Activated naive CD4-positive, alpha-beta T cell treated with anti-CD3 and anti-CD28 coated beads, Interleukin-2, amount 50 U/mL, for 72 hours (primary cell): ENCODE measurements at places on chromosomes 6 and 20.

DNA sequence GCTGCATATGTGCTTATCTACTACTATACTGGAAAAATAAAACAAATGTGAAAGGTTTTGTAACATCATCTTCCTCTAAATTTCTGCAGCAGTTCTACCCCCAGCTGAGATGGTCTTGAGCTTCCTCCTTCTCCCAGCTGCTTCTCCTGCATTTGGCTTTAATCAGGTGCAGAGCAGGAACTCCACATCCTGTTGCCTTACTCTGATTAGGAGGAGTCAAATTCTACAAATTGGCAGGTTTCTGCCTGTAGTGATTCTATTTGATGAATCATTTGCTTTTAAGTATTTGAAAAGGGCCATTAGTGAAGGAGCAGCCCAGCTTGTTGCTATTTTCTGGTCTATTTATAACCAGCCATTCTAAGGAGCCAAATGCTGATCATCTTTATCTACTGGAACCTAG is 224.5 kb downstream of the GMDS start:
- DNase-seq = no peak

- DNase-seq = no peak
Observed at GRCh38 chr6:12369781-12370262, 79.7 kb downstream of the EDN1 start.

- no peak for DNase-seq
Observed at GRCh38 chr6:44024574-44025219, 102.6 kb downstream of the MRPL14 start.

GRCh38 chr20:51760905-51761546 is 7.2 kb downstream of the ATP9A start:
- no peak for DNase-seq

DNA sequence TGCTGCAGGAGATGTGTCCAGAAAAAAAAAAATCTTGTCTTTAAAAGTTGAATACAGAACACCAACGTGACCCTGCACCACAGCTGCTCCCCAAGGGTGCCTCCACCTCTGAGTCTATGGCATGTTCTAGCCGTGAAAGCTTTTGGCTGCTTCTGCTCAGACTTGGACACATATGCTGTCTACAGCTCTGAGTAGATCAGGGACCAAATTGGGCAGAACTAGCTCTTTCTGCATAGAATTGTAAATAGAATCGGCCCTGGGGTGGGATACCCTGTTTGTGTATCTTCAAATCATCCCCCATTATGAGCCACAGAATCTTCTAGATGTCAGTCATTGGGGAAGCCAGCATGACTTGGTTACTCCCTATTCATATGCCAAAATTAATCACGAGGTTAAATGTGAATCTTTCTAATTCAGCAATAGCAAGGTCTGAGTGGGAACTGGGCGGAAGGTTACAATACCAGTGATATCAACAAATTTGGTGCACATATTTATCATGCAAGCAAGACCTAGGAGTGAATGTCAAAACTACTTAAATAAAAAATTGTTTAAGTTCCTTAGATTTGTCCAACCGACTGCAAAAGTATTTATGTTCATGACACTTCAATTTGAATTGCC is 302.8 kb downstream of the KIF16B start:
- no peak for DNase-seq

DNA sequence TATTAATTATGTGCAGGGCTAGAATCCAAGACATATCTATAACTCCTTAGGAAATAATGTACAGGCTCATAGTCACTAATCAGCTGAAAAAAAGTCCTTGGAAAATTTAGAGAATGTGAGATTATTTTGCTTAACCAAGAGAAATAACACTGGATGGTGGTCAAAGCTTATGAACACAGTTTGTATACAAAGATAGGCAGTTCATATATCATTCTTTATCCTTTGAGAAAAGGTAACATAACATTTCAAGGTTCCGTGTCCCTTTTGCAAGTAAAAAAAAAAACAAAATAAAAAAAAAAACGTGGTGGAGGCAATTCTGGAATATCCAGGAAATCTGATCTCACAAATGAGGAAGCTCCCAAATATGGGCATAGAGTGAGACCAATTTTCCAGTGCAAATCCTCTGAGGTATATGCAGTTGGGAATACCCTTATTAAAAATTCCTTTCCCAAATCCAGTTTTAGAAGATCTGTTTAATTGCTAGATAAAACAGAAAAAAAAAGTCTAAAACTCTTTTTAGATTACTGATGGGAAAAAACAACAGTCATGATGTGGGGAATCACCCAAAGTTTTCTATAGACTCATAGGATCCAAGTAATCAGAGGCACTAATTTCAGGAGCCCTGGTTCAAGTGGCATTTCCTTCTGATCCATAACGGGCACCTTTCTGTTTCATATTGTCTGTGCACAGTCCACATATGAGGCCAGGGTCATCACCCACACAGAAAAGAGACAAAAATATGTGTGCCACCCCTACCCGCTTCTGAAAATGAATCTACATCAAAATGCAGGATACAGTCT is 17.7 kb upstream of the TNFAIP3 start:
- no peak for DNase-seq

DNA sequence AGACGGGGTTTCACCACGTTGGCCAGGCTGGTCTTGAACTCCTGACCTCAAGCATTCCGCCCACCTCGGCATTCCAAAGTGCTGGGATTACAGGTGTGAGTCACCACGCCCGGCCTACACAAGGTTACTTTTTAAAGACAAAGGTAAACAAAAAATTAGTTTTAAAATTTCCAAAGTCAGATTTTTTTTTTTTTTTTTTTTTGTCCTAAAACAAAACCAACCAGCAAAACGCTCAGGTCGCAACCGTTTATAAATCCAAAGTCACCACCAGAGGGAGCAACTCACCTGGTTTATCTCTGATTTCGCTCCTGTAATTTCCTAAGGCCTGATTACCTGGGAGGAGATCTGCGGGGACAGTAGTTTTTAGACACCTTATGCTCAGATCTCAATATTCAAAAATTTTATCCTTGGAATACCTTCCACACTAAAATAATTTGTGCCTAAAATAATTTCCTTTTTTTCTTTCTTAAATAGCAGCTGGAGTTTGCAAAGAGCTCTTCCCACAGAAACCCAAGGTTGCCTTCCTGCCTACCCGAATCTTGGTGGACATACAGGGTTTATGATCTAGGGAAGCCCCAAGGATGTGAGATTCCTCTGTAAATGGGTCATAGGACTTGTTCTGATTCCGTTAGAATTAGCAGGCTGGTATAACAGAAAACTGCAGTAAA is 19.8 kb upstream of the TREM1 start:
- no peak for DNase-seq

GRCh38 chr6:88566746-88567534 is 396.5 kb downstream of the RNGTT start:
- no peak for DNase-seq

GRCh38 chr6:139655783-139656705 is 281.6 kb upstream of the CITED2 start:
- no peak for DNase-seq

GRCh38 chr20:46190478-46191167 is 72.5 kb downstream of the CD40 start:
- no peak for DNase-seq

DNA sequence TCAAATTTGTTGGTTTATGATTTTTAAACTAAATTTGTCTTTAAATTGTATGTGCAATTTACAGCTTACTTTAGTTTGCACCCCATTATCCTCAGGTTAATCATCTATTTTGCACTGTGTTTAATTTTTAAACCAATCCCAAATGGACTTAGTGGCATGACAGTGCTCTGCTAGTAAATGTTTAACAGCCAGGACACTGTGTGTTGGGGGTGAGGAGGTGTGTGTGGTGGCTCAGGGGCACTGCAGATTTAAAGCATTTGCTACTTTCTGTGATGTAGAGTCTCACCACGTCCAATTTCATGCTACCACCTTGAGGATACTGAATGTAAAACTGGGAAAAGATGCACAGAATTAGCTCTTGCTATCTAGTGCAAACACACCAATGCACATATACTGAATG is 225.7 kb downstream of the HAO1 start:
- no peak for DNase-seq

GRCh38 chr6:56714982-56715456 is 72.3 kb upstream of the DST start:
- no peak for DNase-seq

GRCh38 chr6:134995536-134995935 is 45.6 kb upstream of the ALDH8A1 start:
- DNase-seq = no peak

DNA sequence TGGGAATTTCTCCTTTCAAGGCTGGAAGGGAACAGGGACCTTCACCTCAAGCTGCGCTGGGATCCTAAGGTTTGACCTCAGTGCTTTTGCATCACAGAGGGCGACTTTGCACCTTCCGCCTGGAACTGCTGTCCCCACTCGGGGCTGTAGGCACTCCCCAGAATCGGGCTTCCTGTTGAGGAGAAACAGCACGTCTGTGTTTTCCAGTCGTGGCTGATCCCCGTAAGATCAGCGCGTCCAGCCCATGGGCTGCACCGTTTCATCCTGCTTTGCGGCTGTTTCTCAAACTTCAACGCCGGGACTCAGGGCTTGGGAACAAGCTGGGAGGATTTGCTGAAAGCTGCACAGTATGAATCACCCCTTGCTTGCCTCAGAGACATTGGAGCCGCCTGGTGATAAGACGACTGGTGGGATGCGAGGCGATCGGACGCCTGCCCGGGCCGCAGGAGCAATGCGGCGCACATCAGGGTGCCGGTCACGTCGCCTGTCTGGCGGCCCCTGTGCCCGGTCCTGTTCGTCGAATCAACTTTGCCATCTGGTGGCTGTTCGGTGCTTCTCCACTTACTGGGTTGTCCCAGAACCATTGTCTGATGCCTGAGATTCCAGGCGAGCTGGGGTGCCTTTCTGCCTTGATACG is 53.6 kb upstream of the FRMD1 start:
- no peak for DNase-seq

DNA sequence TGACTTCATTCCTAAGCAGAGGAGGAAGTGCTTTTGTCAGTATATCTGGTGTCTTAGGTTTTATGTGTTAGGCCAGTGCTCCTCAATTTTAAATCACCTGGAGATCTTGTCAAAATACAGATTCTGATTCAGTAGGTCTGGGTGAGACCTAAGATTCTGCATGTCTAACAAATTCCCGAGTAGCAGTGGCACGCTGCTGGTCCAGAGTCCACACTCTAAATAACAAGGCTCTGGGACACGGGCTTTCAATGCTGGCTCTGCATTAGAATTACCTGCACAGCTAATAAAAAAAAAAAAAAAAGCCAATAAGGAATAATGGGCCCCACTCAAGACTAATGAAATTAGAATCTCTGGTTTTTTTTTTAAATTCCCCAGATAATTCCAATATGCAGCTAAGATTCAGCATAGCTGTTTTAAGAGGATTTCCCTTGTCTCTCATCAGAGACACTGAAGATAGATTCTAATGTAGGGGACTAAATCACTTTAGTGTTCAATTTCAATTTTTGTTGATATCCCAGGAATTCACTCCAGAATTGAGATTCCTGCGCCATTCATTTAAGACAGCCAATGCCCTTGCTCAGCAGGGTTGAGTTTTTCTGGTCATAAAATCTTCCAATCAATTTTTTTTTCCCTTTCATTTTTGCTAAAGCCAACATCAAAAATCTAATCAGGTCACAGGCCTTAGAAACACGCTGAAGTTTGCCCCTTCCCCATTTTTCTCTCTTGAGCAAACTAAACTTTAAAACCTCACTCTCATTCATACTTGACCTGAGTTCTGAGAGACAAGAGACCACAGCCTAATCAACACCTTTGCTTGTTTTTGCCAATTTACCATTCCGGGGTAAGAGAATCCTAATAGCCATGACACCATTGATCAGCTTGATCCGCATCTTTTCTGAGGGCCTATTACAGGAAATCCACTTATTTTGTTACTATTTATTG is 2.4 kb downstream of the TDP2 start:
- no peak for DNase-seq

DNA sequence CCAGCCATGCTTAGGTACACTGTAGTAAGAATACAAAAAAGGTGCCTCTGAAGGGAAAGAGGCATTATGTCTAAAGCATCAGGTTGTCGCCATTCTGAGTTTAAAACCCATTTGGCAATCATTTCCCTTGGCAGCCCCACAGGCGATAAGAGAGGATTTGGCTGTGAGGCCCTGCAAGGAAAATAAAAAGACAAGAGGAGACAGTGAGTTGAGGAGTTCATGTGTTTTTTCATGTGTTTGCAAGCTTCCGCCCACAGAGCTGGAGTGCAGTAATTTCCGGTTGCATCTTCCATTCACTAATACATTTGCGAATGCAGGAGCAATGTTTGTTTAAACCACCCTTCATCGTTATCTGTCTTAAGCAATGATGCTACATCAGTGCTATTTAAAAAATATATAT is 138.5 kb upstream of the SOX4 start:
- no peak for DNase-seq

- DNase-seq = no peak
Observed at GRCh38 chr6:90249034-90249433, 47.6 kb downstream of the BACH2 start.

- DNase-seq = peak; percentile 10
Observed at GRCh38 chr6:161694995-161695394, 421.1 kb upstream of the AGPAT4 start.

DNA sequence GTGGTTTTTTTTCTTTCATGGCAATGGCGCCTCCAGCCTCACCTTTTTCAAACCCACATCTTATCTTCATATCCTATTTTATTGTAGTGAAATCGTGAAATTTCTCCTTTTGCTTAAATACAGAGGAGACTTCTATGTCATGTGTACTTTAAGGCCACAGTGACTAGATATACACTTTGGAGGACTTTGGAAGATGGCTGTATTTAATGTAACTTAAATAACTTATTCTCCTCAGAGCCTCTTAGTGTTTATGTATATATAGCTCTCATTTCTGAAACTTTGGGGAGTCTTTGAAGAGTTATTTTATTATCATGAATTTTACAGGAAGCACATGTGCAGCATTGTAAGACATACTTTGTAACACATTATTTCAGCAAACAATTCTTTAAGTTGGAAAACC is 968 bp downstream of the LAMA2 start:
- no peak for DNase-seq

- DNase-seq = no peak
Observed at GRCh38 chr6:6651335-6651734, 62.8 kb downstream of the LY86 start.

- no peak for DNase-seq
Observed at GRCh38 chr20:62536871-62537401, 61.1 kb upstream of the GATA5 start.

GRCh38 chr20:63452821-63453523 is 19.5 kb downstream of the KCNQ2 start:
- DNase-seq = no peak

GRCh38 chr20:49750611-49751396 is 37.1 kb upstream of the B4GALT5 start:
- DNase-seq = no peak

DNA sequence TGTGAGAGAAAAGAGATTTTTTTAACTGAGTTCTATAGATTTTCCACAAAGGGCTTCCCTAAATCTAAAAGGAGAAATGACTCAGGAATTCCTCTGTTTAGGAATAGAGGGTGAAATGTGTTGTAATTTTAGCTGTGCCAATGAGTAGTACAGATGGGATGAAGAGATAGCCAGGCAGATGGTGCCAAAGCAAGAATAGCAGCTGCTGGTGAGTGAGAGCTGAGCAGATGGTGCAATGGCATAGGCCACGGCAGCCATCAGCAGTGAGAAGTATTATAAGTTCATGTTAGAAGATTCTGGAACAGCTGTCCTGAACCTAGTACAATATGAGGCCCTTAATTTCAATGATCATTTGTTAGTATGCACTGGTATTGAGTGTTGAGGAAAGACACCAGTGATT is 40.2 kb upstream of the CRISP1 start:
- no peak for DNase-seq

- DNase-seq = no peak
Observed at GRCh38 chr20:51163996-51164600, 141.2 kb upstream of the KCNG1 start.

- no peak for DNase-seq
Observed at GRCh38 chr20:6231556-6231955, 108.7 kb upstream of the FERMT1 start.
